GM19239 (cell line): ENCODE measurements at places on chromosomes 6 and 20.

GRCh38 chr6:33075568-33076405, at the start of gene HLA-DPB1:
Gene HLA-DPB1, plus strand, starts transcription at chr6:33075990. Its CDS starts 52 bp downstream, at chr6:33076042.
- peak; percentile 68 for DNase-seq

DNA sequence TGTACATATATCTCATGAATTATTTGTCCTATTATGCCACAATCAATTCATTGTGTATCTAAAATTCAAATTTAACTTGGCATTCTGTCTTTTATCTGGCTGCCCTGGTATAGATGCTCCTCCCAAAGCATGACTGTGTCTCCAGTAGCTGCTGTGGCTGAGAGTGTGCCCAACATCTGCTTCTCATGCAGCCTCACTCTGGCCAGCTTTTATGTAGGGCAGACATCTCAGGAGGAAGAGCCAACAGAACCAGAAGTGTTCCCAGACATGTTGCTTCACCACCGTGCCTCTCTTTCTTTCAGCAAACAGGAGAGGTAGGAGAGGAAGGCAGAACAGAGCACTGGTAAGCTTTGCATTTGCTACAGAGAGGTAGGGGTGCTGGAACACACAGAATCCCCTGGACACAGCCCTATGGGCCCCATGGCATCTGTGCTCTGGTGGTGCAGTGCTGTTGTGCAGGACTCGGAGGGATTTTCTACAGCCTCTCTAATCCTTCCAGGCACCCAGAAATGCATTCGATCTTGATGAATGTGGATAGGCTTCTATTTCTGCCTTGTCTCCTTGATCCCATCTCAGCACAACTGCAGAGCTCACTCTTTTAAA, 637.1 kb downstream of the UTRN start:
- DNase-seq: no peak

DNA sequence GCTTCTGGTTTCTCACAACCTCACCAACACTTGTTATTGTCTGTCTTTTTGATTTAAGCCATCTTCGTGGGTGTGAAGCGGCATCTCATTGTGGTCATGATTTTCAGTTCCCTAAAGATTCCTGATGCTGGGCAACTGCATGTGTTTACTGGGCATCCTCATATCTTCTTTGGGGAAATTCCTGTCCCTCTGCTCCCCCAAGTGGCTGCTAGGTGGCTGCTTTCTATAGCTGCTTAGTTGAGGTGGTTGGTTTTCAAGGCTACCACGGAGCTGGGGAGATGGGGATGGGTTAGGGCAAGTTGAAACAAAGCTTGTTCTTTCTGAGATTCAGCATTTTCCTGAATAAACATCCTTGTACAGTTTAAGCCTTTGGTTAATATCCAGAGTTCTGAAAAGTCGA, 403.9 kb upstream of the SULF2 start:
- DNase-seq: no peak

DNA sequence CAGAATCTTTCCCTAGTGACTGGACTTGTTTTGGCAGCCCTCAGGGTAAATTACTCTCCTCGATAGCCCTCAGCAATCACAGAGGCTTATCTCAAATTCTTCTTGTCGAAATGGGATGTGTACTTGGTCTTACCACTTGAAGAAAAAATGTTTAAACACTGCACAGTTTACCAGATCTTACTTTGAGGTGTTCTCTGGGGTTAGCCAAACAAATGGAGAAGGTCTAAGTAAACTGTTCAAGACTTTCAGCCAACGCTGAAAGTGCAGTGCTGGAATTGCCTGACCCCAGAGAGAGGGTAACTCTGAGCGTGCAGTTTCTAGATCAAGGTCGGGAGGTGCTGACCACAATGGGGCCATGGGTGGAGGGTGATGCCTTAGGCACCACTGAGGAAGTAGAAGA, 39.2 kb downstream of the MYLIP start:
- no peak for DNase-seq

DNA sequence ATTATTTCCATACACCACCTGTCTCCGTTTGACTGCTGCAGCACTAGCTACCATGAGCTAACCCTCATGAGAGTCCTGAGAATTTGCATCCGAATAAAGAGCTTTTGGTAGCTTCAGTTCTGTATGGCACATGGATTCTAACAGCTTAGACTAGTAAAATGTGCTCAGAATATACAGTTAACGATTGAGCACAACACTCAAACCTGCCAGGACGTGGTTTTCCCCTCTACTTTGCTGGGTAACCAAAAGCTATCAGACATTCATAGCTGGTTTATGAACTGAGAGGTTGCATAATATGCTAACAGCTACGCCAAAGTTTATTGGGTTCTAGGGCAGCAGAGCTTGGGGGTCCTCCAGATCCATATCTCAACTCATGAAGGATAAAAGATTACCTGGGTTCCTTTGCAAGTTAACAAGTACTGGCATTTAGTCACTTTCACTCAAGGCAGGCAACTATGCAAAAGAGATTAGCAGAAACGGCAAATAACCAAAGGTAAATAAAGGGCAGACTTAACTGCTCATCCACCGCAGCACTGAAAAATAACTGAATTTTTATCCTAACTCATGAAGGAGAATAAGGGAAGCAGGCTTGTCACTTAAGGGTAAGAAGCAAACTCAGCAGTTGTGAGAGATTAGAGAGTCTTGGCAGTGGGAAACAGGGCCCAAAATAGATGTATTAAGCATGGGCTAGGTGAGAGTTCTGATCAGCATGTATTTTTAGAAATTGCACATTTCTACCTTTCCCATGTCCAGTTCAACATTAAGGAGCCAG, 29.4 kb downstream of the NUDT3 start:
- no peak for DNase-seq

- no peak for DNase-seq
These were observed 603 bp upstream of the RAB23 start for GRCh38 chr6:57222743-57223077.

DNA sequence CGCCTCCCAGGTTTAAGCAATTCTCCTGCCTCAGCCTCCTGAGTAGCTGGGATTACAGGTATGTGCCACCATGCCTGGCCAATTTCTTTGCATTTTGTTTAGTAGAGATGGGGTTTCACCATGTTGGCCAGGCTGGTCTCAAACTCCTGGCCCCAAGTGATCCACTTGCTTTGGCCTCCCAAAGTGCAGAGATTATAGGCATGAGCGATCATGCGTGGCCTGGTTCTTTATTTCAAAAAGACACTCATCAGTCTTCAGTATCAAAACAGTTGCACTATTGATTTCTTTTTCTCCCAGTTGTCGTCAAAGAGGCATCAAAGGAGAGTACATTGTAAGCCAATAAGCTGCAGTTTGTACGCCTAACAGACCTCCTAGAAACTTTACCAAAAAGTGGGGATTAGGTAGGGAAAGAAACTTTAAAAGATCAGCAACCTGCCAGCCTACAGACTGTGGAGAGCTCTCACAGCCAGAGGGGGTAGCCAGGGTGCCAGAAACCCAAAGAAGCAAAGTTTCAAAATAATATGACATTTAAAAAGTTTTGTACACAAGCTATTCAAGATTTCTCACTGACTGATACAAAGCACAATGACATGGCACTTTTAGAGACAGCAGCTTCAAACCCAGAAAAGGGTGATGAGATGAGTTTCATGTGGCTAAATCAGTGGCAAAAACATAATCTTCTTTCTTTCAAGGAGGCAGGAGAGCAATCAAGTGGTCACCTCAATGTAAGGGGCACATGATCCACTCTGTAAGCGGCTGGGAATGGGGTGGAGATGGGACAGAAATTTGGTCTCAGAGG, 83.0 kb upstream of the RALY start:
- no peak for DNase-seq

GRCh38 chr6:42520786-42521607, 42.8 kb upstream of the UBR2 start:
- no peak for DNase-seq

DNA sequence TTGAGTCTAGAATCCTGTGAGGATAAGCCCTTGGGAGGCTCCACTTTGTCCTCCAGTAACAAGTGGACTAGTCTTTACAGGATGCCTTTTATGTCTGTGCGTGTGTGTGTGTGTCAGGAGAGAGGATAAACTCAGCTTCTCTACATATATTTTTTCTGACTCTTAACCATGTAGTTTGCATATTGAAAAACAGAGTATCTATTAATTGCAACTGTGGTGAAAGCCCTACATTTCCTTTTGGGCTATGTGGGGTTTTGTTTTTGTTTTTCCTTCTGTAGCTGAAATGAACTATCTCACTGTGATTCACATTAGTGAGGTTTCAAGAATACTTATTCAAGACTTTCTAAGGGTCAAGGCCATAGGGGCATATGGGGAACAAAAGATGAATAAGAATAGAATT, 17.7 kb downstream of the TPBG start:
- no peak for DNase-seq

DNA sequence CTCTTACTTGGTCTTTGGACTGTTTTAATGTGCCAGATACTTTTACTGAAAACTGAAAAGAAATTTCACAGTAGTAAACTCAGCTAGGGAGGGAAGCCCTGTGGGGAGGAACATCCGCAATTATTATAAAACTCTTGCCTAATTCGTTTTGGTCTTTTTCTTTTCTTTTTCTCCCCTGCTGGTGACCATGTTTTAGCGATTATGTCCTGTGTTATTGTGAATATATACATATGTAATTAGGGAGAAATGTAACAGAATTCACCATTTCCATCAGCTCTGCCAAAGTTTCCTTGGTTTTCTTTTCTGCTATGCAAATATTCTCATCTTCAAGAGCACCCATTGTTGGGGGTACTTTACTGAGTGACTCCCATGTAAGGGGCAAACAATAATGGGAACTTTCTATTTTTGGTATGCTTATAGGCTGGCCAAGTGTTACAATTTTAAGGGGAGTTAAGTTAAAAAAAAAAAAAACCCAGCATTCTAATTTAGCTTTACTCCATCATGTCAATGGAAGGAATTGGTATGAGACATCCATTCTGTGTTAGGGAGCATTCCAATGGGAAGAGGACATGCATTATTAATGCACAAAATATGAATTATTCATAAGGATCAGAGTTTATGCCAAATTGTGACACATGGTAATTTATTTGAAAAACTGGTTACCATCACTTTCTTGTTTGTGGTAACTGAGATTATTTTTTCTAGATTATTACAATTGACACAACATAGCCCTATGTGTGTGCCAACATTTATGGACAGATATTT, 2.0 kb downstream of the DOK5 start:
- DNase-seq: no peak

DNA sequence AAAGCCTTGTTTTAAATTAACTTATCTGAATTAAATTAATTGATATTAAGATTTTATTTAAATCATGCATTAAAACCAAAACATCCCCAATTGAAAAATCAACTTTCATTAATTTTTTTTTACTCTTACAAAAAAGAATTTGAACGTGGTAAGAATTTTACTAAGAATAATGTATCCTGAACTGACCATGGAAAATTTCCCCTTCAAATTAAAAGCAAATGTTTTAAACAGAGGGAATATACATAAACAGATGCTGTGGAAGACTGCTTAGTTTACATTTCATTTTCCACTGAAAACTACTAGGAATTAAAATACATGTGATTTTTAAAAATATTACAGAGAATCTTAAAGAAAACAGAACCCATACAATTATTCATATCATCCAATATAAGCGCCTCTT, 2.3 kb downstream of the RNF24 start:
- DNase-seq: no peak

GRCh38 chr6:26309731-26310142, 55.3 kb upstream of the BTN3A2 start:
- no peak for DNase-seq

DNA sequence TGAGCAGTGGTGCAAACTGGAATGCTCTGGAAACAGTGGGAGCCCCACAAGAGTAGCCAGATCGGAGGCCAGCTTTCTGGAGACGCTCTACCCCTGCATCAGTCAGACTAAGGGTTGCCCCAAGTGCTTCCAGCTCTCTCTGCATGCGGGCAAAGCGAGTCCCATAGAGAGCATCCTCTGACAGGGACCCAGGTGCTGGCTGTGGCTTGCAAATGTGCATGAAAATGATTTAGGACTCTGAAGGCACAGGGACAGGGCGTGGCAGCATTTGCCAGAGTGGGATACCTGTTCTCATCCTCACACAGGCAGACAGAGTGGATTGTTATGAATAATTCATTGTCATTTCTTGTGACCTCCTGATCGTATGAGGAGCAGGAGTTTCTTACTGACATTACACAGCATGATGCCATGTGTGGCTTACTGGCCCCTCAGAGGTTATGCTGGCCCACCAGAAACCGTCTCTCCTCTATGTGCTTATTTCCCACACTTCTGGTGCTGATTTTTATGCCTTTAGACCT, 10.3 kb downstream of the RIN2 start:
- DNase-seq: no peak

- no peak for DNase-seq
These were observed 98.6 kb upstream of the NEDD9 start for GRCh38 chr6:11331111-11331510.

- DNase-seq: no peak
These were observed 44.2 kb downstream of the COL11A2 start for GRCh38 chr6:33147807-33148666.

GRCh38 chr6:143929975-143930374, 65.7 kb downstream of the ZC2HC1B start:
- no peak for DNase-seq

GRCh38 chr6:134437376-134437775, 119.5 kb upstream of the SGK1 start:
- no peak for DNase-seq

DNA sequence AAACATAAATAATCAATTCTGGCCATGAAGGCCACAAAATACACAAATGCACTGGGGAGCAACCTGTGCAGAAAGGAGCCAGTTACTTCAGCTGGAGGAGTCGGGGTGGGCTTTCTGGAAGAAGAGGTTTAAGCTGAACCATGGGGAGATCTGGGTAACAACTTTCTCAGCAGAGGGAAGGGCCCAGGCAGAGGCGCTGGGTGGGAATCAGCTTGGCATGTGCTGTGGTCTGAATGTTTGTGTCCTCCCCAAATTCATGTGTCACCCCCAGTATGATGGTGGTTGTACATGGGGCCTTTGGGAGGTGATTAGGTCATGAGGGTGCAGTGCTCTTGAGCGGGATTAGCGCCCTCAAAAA, 107.9 kb downstream of the SYCP2 start:
- DNase-seq: no peak

DNA sequence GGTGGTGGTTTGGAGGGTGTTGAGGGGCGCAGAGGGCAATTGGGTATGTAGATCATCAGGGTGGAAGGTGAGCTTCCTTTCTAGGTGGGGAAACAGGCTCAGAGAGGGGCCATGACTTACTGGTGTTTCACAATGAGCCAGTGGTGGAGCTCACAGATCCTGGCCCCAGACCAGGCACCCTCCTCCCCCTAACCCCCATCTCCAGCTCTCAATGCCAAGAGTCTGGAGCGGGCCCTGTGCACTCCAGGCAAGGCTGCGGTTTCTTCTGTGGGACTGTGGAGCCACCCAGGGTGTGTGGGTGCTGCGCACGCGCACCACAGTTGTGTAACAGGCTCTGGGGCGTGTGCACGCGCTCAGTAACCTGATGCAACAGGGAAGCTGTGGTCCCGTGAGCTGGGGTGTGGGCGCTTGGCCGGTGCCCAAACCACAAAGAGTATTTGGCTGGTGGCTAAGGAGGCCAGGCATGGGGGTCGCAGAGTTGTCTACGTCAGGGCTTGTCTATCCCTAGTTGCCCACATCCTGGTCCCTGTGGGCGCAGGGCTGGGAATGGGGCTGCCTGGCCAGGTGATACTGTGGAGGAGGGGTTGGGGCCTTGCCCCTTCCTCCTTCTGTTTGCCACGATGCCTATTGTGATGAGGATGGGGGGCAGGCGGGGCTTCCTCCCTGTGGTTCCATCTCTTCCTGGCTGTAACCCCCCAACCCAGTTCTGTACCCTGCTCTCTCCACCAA, 37.5 kb upstream of the MRPS18A start:
- DNase-seq: peak; percentile 37

GRCh38 chr6:80211286-80211685, 104.8 kb downstream of the BCKDHB start:
- DNase-seq: no peak

GRCh38 chr6:90274451-90275030, 22.1 kb downstream of the BACH2 start:
- no peak for DNase-seq

- no peak for DNase-seq
These were observed 208.4 kb downstream of the ADGRG6 start for GRCh38 chr6:142510211-142510610.
